ENCODE measurements at places on chromosomes 11 and 22.

DNA sequence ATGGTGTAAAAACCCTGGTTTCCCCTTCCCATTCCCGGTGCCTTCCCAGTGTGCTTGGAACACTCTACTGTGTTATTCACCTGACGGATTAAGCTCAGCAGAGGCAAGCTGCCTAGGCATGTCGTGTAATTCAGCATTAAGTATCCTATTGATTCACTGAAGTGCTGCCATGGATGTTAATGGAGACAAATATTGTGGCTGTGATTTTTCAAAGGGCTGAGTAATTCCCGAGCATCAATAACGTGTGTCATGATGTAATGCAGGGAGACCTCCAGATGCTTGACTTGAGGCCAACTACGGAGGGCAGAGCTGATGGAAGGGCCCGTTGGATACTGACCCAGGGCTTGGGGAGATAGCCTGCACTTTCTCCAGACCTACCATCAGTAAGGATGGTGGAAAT, 269.0 kb downstream of the ST3GAL4 start:
- DNase-seq = no peak

- no peak for DNase-seq
Measured at GRCh38 chr11:114395736-114396135, 4.6 kb downstream of the C11orf71 start.

DNA sequence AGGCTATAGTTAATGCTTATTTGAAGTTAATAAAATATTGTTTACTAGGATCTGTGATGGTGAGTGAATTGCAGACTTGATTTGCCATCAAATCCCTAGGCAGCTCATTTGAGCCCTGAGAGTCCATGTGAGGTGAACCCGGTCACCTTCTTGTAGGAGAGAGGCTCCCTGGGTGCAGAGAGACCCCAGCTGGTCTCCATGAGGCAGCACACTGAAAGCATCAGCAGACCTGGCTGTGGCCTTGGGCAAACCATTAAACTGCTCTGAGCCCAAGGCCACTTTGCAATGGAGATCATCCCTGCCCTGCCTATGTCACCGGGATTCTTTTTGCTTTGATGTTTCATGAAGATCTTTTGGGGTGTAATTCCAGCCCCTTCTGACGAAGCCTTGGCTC, 125.2 kb downstream of the MICAL2 start:
- DNase-seq = no peak

- peak; percentile 13 for DNase-seq
Measured at GRCh38 chr11:64036087-64037026, 626 bp downstream of the FLRT1 start.

DNA sequence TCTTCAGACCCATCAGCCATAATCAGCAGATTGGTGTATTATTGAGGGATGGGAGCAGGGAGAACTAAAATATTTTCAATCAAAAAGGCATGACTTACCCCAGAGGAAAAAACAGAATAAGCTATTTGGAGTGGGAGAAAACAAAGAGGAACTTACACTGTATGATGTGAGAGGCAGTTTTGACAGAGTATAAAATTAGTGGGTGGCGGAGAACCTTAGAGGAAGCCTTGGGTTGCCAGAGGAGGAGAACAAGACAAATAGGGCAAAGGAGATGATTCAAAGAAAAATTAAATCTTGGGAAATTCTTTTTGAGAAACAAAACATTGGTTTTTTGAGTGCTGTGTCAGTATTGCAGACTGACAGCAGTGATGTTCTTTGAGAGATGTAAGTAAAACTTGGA, 285.0 kb downstream of the C11orf87 start:
- DNase-seq = no peak

- peak; percentile 66 for DNase-seq
Measured at GRCh38 chr11:27701355-27702105, 1.3 kb upstream of the BDNF start.

- DNase-seq = no peak
Measured at GRCh38 chr11:124727474-124727873, 12.3 kb upstream of the NRGN start.

GRCh38 chr11:71139516-71140205, 112.7 kb downstream of the SHANK2 start:
- DNase-seq = no peak

DNA sequence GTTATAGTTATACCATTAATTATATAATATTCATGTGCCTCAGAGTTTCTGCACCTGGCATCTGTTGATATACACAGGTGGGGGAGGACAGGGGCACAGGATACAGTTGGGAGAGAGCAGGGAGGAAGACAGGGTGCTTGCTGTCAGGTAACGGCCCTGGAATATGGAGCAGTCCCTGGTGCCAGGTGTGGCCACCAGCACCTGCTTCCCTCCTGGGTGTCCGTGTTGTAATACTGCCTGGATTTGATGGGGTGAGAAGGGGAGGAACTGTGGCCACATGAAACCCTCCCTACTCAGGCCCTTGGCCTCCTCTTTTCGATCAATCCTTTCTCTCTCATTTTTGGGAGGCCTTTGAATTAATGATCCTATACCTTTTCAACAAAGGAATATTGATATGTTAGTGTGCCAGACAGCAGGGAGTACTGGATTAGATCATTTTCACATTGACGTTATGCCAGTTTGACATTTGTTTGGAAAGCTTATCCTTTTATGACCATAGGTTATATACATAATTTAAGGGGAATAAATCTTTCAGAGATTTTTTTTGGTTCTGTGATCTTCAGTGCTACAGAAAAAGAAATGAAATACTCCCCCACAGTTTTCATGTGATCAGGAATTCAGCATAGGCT, 88.6 kb downstream of the TEAD1 start:
- no peak for DNase-seq

DNA sequence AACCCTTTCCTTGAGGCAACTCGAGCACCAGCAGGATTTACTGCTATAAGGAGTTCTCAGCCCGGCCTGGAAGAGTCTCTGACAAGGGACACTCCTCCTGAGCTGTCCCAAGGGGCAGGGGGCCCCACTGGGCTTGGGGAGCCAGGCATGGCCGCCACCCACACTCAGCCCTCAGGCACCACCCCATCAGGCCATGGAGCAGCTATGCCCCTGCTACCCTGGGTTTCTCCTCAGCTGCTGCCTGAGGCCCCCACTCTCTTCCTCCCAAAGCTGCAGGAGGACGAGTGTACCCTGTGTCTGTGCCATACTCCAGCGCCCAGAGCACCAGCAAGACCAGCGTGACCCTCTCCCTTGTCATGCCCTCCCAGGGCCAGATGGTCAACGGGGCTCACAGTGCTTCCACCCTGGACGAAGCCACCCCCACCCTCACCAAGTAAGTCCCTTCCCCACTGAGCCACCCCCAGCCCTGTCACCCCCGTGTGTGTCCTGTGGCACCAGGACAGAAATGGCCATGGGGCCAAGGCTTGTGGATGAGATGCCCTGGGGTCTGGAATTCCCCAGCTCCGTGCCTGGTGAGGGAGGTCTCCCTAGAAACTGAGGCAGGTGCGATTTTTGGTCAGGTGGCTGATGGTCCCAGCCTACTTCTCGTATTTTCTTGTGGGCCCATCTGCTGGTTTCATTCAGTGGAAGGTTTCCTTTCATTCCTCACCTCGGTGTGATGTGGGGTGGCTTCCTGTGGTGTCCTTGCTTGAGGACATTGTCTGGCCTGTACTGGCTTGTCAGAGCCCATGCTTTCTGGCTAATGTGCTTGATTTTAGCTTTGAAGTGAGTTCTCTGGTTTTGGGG, 28.4 kb downstream of the TAB1 start:
- no peak for DNase-seq

GRCh38 chr22:50671641-50672040, 982 bp upstream of the SHANK3 start:
- DNase-seq = no peak

DNA sequence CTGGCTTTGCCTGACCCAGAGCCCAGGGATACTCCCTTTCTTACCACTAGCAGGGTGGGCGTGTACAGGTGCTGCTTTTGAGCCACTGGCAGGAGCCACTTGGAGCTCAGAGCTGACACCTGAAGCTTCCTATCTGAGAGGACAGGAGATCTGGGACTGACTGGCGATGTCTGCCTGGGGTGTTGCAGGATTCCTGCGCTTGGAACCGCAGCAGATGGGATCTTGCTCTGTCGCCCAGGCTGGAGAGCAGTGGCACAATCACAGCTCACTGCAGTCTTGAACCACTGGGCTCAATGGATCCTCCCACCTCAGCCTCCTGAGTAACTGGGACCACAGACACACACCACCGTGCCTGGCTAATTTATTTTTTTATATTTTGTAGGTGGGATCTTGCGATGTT, 17.7 kb downstream of the GP1BB start:
- DNase-seq = no peak

DNA sequence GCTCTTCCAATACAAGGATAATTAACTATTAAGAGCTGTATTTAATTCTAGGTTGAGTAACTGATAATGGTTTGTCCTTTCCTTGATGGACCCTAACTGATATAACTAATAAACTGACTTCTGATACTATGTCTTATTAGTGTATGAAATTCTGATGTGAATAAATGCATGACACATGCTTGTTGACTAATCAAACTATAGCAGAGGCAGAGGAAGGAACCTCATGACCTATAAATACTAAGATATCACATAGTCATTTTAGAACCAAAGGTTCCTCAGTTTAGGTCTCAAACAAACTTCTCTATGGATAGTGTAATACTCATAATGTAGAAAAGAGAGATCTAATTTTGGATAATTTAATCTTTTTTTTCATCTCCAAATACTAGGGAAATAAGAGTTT, 4.8 kb upstream of the HBD start:
- no peak for DNase-seq

- no peak for DNase-seq
Measured at GRCh38 chr11:20652150-20652806, 17.1 kb upstream of the NELL1 start.

DNA sequence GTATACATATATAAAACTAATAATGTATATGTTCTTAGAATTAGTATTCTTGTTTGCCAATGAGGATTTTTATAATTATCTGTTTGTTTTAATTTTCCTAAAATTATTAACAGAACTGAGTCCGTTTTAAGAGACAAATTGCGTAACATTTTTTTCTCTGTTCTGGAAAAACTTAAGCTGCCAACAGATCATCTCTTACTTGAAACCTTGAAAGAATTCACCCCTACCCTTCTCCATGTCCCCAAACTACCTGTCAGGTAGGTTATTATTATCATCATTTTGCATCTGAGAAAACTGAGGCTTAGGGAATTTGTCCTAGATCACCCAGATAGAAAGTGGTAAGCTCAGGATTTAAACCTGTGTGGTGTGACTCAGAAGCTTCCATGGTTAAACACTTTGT, 14.7 kb downstream of the SLC5A4 start:
- DNase-seq = no peak

DNA sequence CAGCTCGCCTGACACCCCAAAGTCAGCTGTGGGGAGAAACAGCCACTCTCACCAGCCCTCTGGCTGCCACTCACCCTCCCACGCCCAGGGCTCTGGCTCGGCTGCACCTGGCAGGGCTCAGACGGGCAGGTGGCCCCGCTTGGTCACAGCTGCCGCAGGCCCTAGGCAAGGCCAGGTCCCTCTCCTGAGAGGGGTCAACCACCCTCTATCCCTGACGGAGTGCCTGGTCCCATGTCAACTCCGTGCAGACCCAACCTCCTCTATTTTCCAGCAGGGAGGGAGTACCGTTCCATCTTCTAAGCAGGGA, 1.9 kb downstream of the MAP4K2 start:
- no peak for DNase-seq

- no peak for DNase-seq
Measured at GRCh38 chr22:27867085-27867952, 51.7 kb downstream of the PITPNB start.

GRCh38 chr22:44409974-44410316, 88.1 kb downstream of the RTL6 start:
- DNase-seq = no peak

DNA sequence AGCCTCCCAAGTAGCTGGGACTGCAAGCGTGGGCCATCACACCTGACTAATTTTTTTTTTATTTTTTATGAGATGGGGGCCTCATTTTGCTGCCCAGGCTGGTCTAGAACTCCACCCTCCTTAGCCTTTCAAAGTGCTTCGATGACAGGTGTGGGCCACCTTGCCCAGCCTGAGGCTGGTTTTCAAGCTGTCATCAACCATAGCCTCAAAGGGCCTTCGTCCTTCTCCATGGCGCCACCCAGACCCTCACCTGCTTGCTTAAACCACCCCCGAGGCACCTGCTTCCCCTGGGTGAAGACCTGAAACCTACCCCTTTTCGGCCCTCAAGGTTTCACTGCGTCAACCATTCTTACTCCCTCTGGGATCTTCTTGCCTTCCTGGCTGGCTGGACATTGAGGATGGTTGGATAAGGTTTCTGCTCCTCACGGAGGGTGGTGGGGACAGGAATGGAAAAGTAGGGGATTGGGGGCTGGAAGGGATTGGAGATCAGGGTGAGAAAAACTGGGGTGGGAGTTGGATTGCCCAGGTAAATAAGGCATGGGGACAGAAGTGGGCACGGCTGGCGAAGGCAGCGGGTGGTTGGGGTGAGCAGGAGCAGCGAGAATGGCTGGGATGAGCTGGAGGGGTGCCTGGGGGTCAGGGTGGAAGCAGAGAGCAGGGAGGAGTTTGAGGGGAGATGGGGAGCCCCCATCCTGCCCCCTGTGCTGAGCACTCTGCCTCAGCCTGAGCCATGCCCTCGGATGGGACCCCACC, 2.8 kb upstream of the ACR start:
- no peak for DNase-seq

DNA sequence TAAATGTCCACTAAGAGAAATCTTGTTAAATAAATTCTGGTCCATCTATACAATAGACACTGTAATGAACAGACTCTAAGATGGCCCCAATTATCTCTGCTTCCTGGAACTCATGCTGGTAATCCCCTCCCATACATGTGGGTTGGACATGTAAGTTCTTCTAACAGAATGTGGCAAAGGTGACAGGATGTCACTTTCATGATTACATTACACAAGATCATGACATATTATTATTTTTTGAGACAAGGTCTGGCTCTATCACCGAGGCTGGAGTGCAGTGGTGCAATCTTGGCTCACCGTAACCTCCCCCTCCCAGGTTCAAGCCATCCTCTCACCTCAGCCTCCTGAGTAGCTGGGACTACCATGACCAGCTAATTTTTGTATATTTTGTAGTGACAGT, 14.6 kb upstream of the NDUFC2 start:
- no peak for DNase-seq

GRCh38 chr22:45731041-45731797, 59.6 kb downstream of the ATXN10 start:
- DNase-seq = no peak

DNA sequence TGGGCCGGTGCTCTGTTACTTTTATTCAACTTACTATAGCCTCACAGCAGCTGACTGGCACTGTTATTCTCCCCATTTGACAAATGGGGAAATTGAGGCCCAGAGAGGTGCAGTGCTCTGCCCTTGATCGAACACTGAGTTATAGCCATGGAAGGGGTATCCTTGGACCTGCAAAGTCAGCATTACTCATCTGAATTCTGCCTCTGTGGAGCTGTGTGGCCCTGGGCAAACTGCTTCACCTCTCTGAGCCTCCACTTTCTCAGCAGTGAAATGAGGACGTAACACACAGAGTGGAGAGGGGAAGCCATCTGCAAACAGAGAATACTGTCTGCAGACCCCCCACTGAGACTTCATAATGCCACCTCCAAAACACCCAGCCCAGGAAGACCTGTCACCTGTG, 25.3 kb downstream of the TPST2 start:
- DNase-seq = no peak

GRCh38 chr22:39289975-39290720, 29.3 kb downstream of the RPL3 start:
- DNase-seq = no peak

- DNase-seq = no peak
Measured at GRCh38 chr11:126990716-126991480, 9.7 kb downstream of the KIRREL3 start.
